ENCODE measurements at places on chromosomes 2 and 18.

GRCh38 chr18:77025123-77025522 lies 107.5 kb downstream of the MBP start:
- H3K4me3 ChIP-seq: no peak overlapping the region
- H3K4me1 ChIP-seq: no peaks in the 10 kb centered on the region
- peaks cover 34% of the 10 kb centered on the region for H3K36me3 ChIP-seq
- no peak overlapping the region for H3K27ac ChIP-seq
- no peaks in the 10 kb centered on the region for H3K27me3 ChIP-seq

DNA sequence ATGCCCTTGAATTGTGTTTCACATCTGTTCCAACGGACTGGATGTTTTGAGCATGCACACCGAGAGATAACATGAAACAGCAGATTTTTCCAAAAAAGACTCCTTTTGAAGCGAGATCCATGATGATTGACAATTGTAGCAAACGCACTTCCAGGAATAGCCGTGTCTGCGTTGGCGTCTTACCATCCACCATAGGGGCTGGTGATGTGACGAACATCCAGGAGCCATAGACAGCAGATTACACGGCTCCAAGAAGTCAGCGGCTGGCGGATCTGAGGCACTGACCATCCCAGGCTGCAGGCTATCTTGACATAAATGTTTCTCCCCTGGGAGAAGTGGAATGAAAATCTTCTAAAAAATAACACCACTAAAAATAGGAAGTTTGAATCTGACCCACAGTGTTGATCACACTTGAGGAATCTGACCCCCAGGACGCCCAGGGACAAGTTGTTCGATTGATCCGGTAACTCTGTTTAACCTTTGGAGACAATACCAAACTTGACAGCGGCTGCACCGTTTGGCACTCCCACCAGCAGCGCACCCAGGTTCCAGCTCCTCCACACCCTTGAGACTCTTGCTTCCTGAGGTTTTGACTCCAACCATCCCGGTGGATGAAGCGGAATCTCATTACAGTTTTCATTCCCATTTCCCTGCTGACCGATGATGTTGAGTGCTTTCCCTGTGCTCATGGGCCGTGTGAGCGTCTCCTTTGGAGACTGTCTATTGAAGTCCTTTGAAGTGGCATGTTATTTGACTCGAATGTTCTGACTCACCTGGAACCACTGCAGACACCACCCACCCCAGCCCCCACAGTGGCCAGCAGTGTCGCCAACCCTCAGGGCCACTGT lies 140.0 kb upstream of the GPC1 start:
- H3K4me3 ChIP-seq: no peak overlapping the region
- no peaks in the 10 kb centered on the region for H3K27me3 ChIP-seq
- no peak for DNase-seq
- H3K27ac ChIP-seq: no peak overlapping the region
- no peaks in the 10 kb centered on the region for H3K4me1 ChIP-seq

DNA sequence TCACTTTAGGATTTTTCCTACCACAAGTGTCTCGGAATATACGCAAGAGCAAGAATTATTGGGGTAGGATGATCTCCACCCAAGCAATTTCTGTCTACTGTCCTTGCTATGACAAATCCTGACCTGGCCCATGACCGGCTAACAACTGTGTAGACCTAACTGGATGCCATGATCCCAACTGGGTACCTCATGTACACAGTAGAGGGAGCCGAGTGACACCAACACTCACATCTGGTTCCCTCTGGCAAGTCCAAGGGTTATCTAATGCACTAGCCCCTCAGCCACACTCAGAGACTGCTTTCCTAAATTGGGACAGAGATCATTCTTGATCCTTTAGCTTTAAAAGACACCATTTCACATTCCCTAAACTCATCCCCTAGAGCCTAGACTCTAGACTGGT lies 60.7 kb upstream of the ZNF532 start:
- no peak for DNase-seq
- no peak overlapping the region for H3K4me3 ChIP-seq
- no peaks in the 10 kb centered on the region for H3K36me3 ChIP-seq
- H3K27ac ChIP-seq: no peak overlapping the region

- no peak overlapping the region for H3K27ac ChIP-seq
- peak overlapping the region; percentile 62 for H3K4me3 ChIP-seq
- H3K27me3 ChIP-seq: no peaks in the 10 kb centered on the region
- no peaks in the 10 kb centered on the region for H3K36me3 ChIP-seq
- peaks cover 41% of the 10 kb centered on the region for H3K4me1 ChIP-seq
These were observed 173.8 kb downstream of the ICOS start for GRCh38 chr2:204110338-204110741.

DNA sequence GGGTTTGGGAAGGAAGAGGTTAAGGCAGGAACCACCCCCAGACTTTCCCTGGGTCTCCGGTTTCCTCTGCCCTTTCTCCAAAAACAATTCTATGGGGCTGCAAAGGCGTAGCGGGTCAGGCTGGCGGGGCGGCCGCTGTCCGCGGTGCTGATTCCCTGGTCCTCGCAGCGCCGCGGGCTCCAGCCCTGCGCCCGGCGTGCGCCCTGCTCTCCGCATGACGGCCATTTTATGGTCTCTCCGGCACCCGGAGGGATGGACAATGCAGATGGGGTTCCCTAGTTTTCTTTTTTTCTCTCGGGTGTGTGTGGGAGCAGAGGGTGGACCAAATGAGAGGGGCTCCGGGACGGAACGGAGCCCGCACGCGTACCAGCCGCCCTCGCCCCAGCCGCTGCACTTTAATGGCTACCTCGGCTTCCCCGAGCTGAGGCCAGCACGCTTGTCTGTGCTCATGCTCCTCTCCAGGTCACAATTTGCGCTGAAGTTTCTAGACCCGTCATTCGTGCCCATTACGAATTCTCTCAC lies 1.6 kb downstream of the ST8SIA3 start:
- no peaks in the 10 kb centered on the region for H3K36me3 ChIP-seq
- no peak overlapping the region for H3K4me3 ChIP-seq
- H3K27me3 ChIP-seq: peaks cover 18% of the 10 kb centered on the region
- H3K4me1 ChIP-seq: no peaks in the 10 kb centered on the region
- H3K27ac ChIP-seq: no peak overlapping the region

DNA sequence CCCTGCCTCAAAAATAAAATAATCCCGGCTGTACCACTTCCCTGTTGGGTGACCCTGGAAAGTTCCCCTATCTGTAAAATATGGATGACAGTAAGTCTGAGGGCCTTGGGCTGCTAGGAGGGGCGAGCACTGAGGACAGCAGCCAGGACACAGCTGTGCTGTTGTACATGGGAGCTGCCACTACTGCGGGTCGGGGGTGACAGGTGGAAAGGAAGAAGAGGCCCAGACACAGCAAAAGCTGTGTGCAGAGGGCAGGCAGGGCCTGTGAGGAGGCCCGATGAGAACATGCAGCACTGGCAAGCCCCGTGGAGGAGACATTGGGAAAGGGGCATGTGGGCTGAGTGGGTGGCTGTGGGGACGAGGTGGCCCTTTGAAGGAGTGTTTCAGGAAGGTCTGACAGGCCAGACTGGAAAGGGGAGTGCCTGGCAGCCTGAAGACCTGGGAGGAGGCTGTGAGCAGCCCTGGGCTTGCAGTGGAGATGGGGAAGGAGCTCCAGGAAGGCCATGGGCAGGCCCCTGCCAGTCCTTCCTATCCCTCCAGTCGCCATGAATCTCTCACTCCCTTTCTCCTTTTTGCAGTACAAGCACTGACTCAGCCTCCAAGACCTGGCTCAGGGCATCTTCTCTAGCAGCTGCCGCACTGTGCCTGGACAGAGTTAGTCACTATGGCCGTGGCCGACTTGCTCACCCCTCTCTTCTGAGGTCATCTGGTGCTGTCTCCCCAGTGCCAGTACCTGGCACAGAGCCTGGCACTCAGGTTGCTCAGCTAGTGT lies 28.9 kb upstream of the SEMA4C start:
- peaks cover 15% of the 10 kb centered on the region for H3K4me1 ChIP-seq
- no peak overlapping the region for H3K4me3 ChIP-seq
- H3K36me3 ChIP-seq: no peaks in the 10 kb centered on the region
- no peak overlapping the region for H3K27ac ChIP-seq
- no peaks in the 10 kb centered on the region for H3K27me3 ChIP-seq

- H3K4me3 ChIP-seq: no peak overlapping the region
- H3K27me3 ChIP-seq: no peaks in the 10 kb centered on the region
- DNase-seq: no peak
- no peak overlapping the region for H3K27ac ChIP-seq
These were observed 5.2 kb downstream of the RPL37A start for GRCh38 chr2:216503697-216504375.

DNA sequence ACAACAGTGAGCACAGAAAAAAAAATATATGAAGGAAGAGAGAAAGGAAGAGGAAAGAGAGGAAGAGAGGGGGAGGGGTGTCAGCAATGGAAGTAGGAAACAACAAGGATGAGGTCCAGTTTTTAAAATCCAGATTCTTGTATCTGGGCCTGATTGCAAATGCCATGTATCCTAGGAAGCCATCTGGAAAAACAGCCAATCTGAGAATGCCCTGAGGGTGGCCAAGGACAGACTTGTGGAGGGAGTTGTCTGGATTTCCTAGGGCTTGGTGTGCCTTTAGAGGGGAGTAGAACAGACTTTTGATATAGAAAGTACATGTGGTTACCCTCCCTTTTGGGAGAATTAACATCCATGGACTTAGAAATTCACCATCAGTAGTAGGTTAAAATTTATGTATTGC lies 47.1 kb downstream of the PRKCE start:
- DNase-seq: no peak
- no peaks in the 10 kb centered on the region for H3K4me1 ChIP-seq
- H3K27me3 ChIP-seq: no peaks in the 10 kb centered on the region
- no peak overlapping the region for H3K4me3 ChIP-seq
- H3K27ac ChIP-seq: no peak overlapping the region

DNA sequence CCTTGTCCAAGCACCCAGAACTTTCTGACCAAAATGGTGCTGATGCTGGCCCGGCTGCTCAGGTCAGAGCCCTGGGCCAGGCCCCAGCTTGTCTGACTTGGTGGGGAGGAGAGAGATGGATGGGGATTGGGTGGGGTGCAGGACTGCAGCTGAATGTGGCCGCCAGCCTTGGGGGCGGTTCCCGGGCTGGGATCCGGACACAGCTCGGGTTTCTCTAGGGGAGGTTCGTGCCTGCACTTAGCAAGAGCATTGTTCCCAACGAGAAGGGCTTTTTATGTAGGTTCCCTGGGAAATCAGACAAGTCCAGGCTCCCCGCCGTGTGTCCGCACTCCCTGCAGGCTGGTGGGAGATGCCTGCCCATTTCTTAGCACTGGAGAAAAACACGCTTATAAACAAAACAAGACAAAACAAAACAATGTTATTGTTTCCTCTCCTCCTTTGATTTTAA lies 50.5 kb upstream of the HS6ST1 start:
- no peaks in the 10 kb centered on the region for H3K4me1 ChIP-seq
- no peak overlapping the region for H3K4me3 ChIP-seq
- DNase-seq: no peak
- H3K36me3 ChIP-seq: no peaks in the 10 kb centered on the region
- no peak overlapping the region for H3K27ac ChIP-seq
- no peaks in the 10 kb centered on the region for H3K27me3 ChIP-seq

- no peak overlapping the region for H3K4me3 ChIP-seq
- H3K4me1 ChIP-seq: no peaks in the 10 kb centered on the region
- peaks cover 24% of the 10 kb centered on the region for H3K36me3 ChIP-seq
- H3K27me3 ChIP-seq: no peaks in the 10 kb centered on the region
These were observed 60.6 kb downstream of the PTPN4 start for GRCh38 chr2:119820275-119820674.

- H3K4me3 ChIP-seq: no peak overlapping the region
- no peaks in the 10 kb centered on the region for H3K36me3 ChIP-seq
These were observed 31.3 kb upstream of the TMEM131 start for GRCh38 chr2:98026927-98027522.

DNA sequence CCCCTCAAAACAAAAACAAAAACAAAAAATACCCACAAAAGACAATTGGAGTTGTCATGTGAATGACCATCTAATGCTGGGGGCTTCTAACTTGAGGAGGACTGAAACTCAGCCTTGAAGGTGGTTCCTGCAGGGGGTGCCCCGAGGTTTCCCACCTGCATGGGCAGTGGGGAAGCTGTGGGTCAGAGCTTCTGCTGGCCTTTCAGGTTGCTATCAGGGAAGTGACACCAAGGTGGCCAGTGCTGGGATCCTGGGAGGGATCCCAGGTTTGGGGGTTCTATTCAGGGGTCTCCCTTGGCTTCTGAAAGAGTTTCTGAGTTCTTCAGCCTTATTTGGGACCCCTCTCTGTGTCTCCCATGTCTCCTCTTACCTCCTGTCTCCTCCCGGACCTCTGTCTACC lies 62.8 kb downstream of the LDLRAD4 start:
- peaks cover 81% of the 10 kb centered on the region for H3K4me1 ChIP-seq
- no peak overlapping the region for H3K4me3 ChIP-seq
- DNase-seq: no peak
- no peaks in the 10 kb centered on the region for H3K27me3 ChIP-seq
- H3K36me3 ChIP-seq: no peaks in the 10 kb centered on the region

GRCh38 chr2:17640406-17640805 lies 99.9 kb downstream of the VSNL1 start:
- DNase-seq: no peak
- H3K27me3 ChIP-seq: no peaks in the 10 kb centered on the region
- no peak overlapping the region for H3K27ac ChIP-seq
- no peak overlapping the region for H3K4me3 ChIP-seq

DNA sequence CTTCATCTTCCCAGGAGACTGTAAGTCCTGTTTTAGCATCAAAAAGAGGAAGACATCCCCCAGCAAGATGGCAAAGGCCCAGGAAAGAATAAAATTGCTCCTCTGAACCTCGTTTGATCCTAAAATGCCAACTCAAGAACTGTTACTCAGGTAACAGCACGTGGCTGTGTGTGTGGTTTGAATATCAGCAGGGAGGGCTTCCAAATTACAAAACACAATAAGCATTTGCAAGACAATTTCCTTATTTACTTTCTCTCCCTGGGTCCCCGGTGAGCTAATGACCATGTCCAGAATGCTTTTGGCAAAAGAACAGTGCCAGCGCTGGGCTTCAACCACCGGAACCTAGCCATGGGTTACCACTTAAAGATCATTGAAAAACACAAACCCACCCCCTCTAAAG lies 163.6 kb downstream of the C1D start:
- H3K36me3 ChIP-seq: no peaks in the 10 kb centered on the region
- no peaks in the 10 kb centered on the region for H3K4me1 ChIP-seq
- no peak overlapping the region for H3K27ac ChIP-seq
- no peak overlapping the region for H3K4me3 ChIP-seq
- DNase-seq: no peak
- no peaks in the 10 kb centered on the region for H3K27me3 ChIP-seq

DNA sequence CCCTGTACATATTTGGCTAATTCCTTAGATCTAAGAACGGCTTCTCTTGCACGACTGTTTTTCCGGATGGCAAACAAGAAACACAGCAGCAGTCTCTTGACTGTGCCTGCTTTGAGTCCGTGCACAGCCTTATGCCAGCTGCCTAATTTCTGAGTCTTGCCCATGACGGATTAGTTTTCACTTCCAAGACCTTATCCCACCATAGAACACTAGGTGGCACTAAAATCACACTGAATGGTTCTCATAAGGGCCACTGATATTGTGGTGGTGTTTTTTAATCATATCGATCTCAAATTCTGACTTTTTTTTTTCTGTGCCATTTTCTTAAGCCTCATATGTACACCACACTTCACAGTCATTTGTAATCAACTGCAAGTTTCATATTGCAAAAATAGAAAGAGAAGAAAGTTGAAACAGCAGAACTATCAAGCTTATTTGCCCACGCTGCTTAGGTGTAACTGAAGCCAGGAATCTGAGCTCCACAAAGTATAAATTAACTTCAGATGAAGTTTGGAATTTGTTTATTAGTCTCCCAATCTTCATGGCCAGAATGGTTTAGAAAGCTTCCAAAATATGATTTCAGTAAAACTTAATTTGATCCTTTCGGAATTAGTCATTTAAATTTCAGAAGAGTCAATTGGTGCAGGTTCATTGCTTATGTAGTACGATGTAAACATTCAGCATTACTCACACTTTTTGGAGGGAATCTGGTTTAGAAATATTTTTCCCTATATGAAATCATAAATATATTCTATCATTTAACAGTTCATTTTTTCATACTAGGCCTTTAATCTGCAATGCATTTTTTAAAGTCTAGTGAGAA lies 45.5 kb upstream of the SCN7A start:
- no peaks in the 10 kb centered on the region for H3K27me3 ChIP-seq
- H3K4me1 ChIP-seq: no peaks in the 10 kb centered on the region
- H3K27ac ChIP-seq: no peak overlapping the region
- H3K36me3 ChIP-seq: no peaks in the 10 kb centered on the region
- no peak for DNase-seq

Measured in CD4-positive, CD25-positive, alpha-beta regulatory T cell (primary cell).